ENCODE measurements at places on chromosomes 6 and 20.

DNA sequence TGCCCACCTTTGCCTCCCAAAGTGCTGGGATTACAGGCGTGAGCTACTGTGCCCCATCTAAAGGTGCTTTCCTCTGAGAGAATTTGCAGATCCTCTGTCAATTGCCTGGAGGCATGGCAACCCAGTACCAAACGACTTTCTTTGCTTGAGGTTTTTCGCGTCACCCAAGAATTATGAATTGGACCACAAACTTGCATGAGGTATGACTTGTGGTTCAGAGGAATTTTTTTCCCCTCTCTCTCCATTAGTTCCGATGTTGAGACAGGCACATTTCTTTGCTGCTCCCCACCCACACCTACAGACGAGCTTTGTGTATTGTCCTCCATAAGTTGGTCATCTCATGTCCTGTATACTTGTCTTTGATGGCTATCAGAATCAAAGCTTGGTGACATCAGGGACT lies 11.8 kb upstream of the SCAF8 start:
- DNase-seq = no peak

GRCh38 chr20:36179170-36179945 lies 24.8 kb downstream of the EPB41L1 start:
- no peak for DNase-seq

GRCh38 chr6:143375022-143375585 lies 75.4 kb downstream of the ADAT2 start:
- no peak for DNase-seq

- peak; percentile 35 for DNase-seq
Measured at GRCh38 chr6:37303891-37304503, 46.1 kb upstream of the TMEM217 start.

DNA sequence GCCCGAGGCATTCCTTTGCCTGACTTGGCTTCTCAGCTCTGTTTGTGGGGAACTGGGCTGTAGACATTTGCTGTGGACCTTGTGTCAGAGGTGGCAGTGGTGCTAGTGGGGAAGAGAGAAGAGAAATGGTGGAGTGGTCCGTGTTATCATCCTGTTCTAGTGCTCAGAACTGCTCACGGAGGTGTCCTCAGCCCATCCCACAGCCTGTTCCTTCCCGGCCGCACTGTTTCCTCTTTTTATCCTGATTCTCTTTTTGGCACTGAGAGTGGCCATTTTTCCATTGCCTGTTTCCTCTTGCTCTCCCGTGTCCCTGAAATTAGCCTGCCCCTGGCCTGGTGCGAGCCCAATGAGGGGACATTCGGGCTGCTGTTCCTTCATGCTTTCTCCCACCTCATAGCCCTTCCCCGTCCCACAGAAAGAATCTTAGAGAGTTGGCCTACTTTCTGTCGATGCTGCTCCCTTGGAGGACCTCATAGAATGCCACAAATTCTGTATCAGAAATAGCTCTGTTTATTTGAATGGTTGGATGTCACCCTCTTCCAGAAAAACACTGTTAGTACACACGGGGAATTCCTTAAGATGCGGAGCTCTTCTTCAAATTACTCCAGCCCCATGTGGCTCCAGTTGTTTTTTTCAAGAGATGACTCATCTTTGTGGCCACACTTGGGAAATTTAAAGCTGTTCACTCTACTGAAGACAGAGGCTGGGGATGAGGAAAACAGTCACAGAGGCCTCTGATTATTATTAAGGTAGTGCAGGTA lies 26.1 kb downstream of the FARS2 start:
- peak; percentile 54 for DNase-seq

DNA sequence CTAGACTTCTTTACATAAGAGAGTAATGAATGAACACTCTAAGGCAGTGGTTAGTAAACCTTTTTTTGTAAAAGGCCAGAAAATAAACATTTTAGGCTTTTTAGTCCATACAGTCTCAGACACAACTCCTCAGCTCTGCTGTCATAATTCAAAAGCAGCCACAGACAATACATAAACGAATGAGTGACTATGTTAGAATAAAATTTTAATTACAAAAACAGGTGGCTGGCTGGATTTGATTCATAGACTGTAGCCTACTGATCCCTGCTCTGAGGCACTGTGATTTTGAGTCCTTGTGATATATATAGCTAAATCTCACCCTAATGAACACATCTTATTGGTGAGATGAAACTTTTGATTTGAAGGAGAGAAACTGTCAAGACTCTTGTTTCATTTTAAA lies 155.1 kb downstream of the AIG1 start:
- DNase-seq = no peak

DNA sequence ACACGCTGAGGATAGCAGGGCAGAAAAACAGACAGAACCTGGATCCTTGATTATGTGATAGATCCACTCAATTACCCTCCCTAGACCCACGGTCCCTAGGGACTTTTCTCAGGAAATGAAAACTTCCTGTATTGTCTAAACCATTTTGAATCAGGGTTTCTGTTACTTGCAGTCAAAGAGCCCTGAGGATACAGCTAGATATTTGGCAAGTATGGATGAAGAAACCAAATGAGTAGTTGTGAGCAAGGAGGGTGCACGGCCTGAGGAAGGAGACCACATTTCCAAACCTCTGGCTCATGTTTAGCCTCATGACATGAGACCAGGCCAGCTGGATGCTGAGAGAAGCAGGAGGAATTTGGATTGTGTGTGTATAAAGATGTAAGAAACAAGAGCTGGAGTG lies 91.6 kb downstream of the MRPL14 start:
- DNase-seq = peak; percentile 67

- DNase-seq = no peak
Measured at GRCh38 chr20:42399802-42400201, 781.6 kb upstream of the CHD6 start.

DNA sequence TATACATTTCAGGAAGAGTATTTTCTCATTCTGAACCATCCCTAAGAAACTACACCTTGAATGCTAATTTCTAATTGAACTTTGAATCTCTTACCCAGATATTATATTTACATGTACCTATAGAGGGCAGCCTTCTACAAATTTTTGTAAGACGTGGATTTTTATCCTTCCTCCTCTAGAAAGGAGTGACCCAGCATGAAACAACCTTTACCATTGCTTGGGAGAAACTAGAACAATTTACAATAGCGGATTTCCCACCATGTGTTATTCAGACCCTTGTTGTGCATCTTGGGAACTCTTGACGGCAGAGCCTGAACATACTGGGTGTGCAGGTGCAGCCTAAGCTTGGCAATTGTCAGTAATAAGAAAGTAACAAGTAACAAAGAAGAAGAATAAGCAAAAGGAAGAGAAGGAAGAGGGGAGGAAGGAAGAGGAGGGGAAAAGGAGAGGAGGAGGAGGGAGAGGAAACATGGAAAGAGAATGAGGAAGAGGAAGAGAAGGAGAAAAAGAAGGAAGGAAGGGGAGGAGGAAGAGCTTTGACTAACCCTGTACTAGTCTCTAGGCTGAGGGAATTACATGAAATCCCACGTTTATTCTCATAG lies 10.8 kb upstream of the TAAR1 start:
- DNase-seq = peak; percentile 92

GRCh38 chr6:101937108-101937507 lies 543.6 kb downstream of the GRIK2 start:
- DNase-seq = no peak

- DNase-seq = no peak
Measured at GRCh38 chr6:141675957-141676356, 456.8 kb upstream of the GJE1 start.

DNA sequence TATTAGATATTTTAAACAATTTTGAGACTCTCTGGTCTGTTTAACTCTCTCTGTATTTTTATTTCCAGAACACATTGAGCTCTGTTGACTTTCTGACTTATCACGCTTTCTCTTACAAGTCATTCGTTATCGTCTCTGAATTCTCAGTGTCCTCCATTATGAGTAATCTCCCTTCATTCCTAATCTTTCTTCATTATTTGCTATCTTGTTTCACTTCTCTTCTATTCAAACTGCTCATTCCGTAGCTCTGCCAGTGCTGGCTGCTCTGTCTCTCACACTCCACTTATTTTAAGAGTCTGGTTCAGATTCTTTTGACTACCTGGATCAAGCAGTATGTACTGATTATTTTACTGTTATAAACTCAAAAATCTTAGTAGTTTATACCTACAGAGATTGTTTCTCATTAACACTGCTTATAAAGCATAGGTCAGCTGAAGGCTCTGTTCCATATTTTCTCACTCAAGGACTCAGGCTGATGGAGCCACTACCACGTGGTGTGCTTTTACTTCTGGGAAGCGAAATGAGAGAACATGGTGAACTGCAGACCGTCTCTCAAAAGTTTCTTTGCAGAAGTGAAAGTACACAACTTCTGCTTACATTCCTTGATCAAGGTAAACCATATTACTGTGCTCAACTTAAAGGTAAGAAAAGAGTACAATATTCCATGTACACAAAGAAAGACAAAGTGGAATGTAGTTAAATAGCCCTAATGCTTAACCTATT lies 485.2 kb downstream of the GRIK2 start:
- no peak for DNase-seq

DNA sequence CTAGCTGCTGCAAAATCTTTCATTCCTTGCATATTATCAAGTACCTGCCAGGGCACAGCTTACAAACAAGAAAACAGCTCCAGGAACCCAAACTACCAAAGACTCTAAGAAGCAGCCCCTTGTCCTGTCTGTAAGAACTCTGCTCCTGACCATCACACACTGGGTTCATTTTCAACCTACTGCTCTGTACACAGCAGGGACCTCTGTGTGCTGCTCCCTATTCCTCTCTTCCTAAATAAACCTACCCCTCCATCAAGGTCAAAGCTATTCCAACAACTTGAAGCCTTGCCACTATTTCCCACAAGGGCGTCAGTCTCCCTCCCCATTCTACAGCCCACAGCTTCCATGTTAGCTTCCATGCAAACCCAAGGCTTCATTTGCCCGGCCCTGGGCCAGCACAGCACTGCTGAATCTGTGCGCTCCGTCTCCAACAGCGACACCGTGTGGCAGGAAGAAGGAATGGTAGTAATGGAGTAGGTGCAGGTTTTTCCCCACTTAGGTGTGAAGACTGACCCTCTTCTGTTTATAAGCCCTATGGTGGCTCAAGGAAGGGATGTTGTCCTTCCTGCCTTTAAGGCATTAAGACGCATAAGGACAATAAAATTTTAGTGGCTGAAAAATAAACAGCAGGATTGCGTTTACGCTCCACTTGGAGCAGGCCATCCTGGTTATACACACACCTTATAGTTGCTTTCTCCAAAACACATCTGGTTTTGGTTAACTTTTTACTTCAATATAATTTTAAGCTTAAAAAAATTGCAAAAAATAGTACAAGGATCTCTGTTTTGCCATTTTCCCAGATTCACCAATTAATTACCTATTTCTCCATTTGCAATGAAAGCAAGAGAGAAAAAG lies 115.2 kb upstream of the NXT1 start:
- peak; percentile 74 for DNase-seq

DNA sequence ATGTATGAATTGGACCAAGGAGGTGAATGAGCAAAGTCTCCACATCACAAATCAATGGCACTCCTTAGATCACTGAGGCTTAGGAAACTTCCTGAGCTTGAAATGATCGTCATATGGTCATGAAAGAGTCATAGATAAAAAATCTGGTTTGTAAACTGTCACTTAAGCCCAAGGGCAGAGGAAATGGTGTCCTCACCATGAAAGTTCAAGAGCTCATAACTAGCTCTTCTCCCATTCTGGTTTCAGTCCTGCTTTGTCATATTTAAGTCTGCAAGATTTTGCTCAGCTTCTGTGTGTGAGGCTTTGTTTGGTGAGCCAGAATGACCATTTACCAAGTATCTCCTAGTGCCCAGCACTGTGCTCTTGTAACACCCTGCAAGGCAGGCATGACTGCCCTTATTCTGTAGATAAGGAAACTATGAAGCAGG lies 60.5 kb downstream of the GJA10 start:
- DNase-seq = no peak

DNA sequence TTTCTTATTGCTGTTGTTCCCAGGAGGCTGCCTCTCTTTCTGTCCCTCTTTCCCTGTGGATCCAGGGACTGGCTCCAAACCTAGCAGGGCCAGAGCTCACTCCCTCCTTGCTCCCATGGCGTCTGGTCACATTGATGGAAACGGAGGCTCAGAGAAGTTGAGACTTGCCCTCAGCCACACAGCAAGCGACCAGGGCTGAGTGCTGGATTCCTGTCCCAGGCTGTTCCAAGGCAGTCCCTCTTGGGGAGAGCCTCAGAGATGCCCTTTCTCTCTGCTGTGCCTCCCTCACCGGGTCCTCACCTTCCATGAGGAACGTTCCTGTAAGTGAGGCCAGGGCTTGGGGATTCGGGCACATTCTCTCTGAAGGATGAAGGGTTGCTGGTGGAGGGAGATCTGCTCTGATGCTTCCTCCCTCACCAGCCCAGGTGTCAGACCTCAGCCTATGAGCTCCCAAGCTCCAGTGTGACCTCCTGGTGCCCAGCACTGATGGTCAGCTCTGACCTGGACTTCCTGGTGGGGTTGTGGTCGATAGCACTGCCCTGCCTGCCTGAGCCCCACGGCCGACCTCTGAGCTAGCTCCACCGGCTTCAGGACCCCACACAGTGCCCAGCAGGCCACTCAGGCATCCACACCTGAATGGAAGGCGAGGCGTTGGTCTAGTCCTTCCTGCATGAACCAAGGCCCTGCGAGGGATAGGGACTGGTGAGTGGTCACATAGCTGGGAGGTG lies 26.8 kb downstream of the SUN5 start:
- DNase-seq = no peak

GRCh38 chr6:111486921-111487320 lies 3.9 kb upstream of the REV3L start:
- DNase-seq = no peak

- no peak for DNase-seq
Measured at GRCh38 chr6:154106251-154106650, 67.2 kb downstream of the OPRM1 start.

GRCh38 chr20:49880177-49880576 lies 35.2 kb downstream of the SPATA2 start:
- no peak for DNase-seq

DNA sequence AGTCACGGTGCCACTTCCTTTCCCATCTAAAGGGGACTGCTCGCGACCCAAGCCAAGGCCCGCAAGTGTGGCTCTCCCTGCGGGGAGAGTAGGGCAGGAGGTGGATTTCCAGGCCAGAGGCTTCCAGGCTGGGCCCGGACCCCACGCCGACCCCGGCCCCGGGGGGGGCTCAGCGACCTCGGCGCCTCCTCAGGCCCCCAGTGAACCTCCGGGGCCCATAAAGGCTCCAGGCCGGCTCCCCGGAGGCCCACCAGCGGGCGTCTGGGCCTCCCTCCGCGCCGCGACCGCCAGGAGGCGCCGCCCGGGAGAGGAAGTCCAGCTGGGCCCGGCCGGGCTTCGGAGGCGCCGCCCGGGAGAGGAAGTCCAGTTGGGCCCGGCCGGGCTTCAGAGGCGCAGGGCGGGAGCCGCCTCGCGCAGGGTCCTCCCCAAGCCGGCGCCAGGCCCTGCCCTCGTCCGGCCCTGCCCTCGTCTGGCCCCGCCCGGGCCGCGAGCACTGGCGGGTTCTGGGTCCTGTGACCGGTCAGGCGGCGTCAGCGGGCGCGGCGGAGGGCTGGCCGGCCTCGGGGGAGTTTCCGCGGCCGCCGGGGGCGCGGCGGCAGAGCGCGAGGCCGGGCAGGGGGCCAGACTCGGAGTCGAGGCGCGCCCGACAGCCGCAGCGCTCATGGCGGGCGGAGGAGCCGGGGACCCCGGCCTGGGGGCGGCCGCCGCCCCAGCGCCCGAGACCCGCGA lies at the start of gene RAB32:
RAB32 (plus strand) TSS at position 623 of the 729 bp plus-strand sequence; CDS start at position 662, 39 bp downstream.
- DNase-seq = peak; percentile 100
